ENCODE measurements at places on chromosomes 16 and 17. TPM values are rescaled to one million over a fixed set of nuclear protein-coding genes. Genes with fewer than 3 reads are reported as not detected.

The ACBD4 gene
- 12.5 TPM for total RNA-seq

The NME1 gene
- total RNA-seq = 424 TPM

The ZNF423 gene
- total RNA-seq = not detected

The SLC13A2 gene
- not detected for total RNA-seq

The MEOX1 gene
- total RNA-seq = not detected

The RPRML gene
- not detected for total RNA-seq

The SPNS1 gene
- 21.2 TPM for total RNA-seq

The TEX14 gene
- total RNA-seq = 0.13 TPM

The SP6 gene
- total RNA-seq = 0.05 TPM

The NPIPA8 gene
- total RNA-seq = 0.44 TPM

The TEN1 gene
- total RNA-seq = 10.7 TPM

The C16orf95 gene
- total RNA-seq = 10.9 TPM

The EXOC3L1 gene
- 0.34 TPM for total RNA-seq

The TLK2 gene
- 50.8 TPM for total RNA-seq

The GP1BA gene
- not detected for total RNA-seq

The TSNAXIP1 gene
- 0.52 TPM for total RNA-seq

The CSH2 gene
- total RNA-seq = not detected

The SLC22A31 gene
- 2.6 TPM for total RNA-seq
